ENCODE measurements at places on chromosomes 3 and 15. TPM values are rescaled to one million over a fixed set of nuclear protein-coding genes. Genes with fewer than 3 reads are reported as not detected.

DNA sequence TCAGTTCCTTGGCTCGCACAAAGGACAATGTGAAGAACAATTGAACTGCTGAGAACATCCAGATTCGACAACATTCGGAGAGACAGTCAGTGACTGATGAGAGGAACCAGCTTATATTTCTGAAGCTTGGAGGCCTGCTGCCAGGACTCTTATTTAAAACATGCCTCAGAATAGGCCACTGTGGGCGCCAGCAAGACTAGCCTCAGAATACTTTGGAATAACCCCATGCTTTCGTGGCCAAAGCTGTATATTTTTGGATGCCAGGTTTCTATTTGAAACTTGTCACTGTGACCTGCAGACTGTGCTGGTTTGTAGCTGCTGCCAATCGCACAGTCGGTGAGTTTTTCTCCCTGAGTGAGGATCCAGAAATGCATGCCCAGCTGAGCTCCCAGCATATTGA is 129.9 kb upstream of the UBE3A start:
- DNase-seq = no peak

Gene EOMES
- not detected for total RNA-seq

Gene FETUB
- total RNA-seq = not detected

Gene CLDN18
- not detected for total RNA-seq

DNA sequence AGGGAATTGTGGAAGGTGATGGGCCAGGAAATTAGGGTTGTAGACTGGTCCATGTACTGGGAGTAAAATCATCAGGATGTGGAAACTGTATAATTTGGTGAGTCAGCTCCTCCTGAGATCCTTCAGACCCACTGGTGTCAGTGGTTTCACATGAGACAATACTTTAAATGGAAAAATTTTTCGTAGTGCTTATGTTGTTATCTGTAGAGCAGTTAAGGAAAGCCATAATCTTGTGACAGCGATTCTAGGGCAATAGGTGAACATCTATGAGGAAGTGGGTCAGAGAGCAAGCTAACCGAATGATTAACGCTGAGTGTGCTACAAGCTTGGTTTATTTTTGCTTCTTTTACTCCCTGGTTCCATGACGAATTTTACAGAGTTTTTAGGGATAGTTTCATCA is 200.6 kb downstream of the CADM2 start:
- no peak for DNase-seq

DNA sequence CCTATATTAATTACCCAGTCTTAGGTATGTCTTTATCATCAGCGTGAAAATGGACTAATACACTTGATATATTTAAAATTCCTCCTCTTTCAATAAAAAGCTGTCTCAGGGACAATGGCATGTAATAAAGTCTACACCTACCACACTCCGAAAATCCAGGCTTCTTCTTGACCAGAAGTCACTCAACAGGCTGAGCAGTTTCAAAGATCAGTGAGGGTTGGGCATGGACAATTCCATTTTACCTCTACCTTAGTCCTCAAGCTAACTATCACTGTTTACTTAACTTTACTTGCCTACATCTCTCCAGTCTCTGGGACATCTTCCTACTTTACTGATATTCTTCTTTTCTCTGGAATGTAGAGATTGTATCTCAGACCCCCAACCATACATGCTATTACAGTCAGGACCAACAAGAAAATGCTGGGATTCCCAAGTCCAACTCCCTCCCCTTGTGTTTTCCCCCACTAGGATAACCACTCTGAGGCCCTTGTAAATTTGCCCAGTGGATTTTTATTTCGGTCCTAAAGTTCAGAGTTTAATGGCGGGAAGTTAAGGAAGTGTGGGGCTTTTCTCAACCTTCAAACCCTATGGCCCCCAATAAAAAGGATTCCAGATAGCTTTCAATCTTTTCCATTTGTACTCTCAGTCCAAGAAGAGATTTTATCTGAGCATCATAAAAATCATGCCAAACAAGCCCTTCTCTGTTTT is 137.1 kb upstream of the TSC22D2 start:
- no peak for DNase-seq

Gene ATP2B2
- 0.13 TPM for total RNA-seq

GRCh38 chr3:5292512-5292911 is 105.0 kb downstream of the EDEM1 start:
- DNase-seq = no peak

DNA sequence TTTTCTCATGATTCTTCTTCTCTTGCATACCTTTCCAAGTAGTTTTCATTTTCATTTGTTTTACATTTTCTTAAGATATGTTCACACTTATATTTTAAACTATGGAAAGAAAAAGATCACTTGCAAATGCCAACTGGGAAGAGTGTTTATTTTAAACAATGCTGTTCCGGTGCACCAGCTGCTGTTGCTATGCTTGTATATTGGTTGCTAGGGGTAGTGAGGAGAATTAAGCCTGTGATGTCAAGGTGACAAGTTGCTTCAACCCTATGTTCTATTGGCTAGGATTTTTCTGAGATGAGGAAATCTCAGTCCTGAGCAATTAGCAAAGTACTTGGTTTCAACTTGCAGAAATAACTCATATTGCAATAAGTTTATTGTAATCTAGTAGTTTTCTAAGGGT is 500.1 kb downstream of the MFSD1 start:
- DNase-seq = no peak
